ENCODE measurements at places on chromosomes 7 and 10.

- no peaks in the 10 kb centered on the region for H3K36me3 ChIP-seq
- DNase-seq, result no peak
- H3K4me3 ChIP-seq, result no peak overlapping the region
- H3K27me3 ChIP-seq, result no peaks in the 10 kb centered on the region
- H3K4me1 ChIP-seq, result no peaks in the 10 kb centered on the region
- no peak overlapping the region for H3K27ac ChIP-seq
These were observed 95.9 kb upstream of the EGR2 start for GRCh38 chr10:62912086-62912485.

DNA sequence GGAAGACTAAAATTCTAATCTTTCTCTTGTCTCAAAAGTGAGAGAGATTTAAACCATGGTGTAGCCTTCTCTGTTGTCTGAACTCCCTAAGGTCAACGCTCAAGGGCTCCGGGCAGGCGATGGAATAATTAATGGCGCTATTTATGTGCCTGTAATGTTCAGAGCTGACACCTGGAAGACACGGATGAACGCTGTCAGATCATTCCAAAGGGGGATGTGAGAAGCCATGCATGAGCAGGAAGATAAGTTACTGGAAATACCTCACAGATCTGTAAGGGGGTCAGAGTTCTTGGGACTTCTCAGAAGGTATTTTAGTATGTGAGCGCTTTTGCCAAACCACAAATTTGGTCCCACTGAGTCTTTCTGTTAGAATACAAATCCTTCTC is 73.3 kb upstream of the MTPN start:
- no peaks in the 10 kb centered on the region for H3K4me1 ChIP-seq
- H3K27ac ChIP-seq, result no peak overlapping the region
- H3K4me3 ChIP-seq, result no peak overlapping the region
- H3K27me3 ChIP-seq, result no peaks in the 10 kb centered on the region

DNA sequence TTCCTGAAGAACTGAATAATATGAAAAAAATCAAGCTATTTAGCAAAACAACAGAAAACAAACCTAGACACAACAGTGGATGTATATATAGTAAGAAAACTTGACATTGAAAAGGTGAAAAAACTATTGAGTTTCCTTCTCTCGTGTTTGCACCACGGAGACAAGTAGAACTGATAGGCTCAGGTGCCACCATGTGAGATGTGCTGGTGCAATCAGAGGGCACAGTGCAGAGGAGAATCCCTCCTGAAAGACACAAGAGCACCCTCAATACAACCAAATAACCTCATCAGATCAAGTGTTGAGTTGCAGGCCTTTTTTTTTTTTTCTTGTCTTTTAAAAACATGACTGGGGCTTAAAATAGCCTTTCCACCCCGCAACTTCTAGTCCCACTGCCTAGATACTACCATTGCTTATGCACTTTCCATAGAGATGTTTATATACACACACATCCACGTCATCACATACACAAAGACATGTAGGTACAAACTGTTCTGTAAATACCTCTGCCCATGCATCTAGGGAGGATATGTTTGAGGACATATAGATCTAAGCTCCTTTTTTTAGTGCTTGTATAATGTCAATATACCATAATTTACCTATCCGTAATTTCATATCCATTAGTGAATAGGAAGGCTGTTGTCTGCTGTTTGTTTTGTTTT is 54.1 kb downstream of the UBE2H start:
- H3K4me3 ChIP-seq, result no peak overlapping the region
- DNase-seq, result no peak
- no peaks in the 10 kb centered on the region for H3K36me3 ChIP-seq

DNA sequence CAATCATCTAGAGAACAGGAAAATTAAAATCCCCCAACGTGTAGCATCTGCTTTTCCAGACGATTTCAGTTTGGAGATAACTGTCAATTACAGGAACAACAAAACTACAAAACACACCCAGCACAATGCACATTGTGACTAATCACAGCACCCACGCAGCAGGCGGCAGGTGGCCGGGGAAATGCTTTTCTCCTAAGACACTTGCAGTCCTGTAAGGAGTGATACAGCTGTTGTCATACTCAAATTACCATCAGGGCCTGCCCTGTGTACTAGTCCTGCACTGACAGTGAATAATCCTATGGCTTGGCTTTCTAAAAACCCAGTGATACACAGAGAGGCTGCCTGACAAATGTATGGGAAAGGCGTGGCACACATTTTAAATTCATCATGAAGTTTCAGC is 37.8 kb downstream of the COBL start:
- H3K36me3 ChIP-seq, result no peaks in the 10 kb centered on the region
- H3K4me3 ChIP-seq, result no peak overlapping the region
- DNase-seq, result no peak
- no peaks in the 10 kb centered on the region for H3K27me3 ChIP-seq
- no peaks in the 10 kb centered on the region for H3K4me1 ChIP-seq
- no peak overlapping the region for H3K27ac ChIP-seq

GRCh38 chr7:22864855-22865601 is 42.4 kb upstream of the TOMM7 start:
- H3K4me3 ChIP-seq, result no peak overlapping the region
- H3K4me1 ChIP-seq, result peaks cover 15% of the 10 kb centered on the region
- H3K27me3 ChIP-seq, result no peaks in the 10 kb centered on the region
- H3K36me3 ChIP-seq, result no peaks in the 10 kb centered on the region
- DNase-seq, result no peak

- H3K27ac ChIP-seq, result no peak overlapping the region
- no peaks in the 10 kb centered on the region for H3K27me3 ChIP-seq
- H3K4me3 ChIP-seq, result no peak overlapping the region
- DNase-seq, result no peak
These were observed 40.9 kb downstream of the MTURN start for GRCh38 chr7:30175636-30176147.

DNA sequence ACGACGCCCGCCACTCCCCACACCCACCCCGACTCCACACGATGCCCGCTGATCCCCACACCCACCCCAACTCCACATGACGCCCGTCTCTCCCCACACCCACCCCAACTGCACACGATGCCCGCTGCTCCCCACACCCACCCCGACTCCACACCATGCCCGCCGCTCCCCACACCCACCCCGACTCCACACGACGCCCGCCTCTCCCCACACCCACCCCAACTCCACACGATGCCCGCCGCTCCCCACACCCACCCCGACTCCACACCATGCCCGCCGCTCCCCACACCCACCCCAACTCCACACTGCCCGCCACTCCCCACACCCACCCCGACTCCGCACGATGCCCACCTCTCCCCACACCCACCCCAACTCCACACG is 317.0 kb downstream of the DNAJB6 start:
- no peak overlapping the region for H3K4me3 ChIP-seq
- no peak overlapping the region for H3K27ac ChIP-seq
- no peak for DNase-seq
- H3K4me1 ChIP-seq, result no peaks in the 10 kb centered on the region
- no peaks in the 10 kb centered on the region for H3K27me3 ChIP-seq
- H3K36me3 ChIP-seq, result no peaks in the 10 kb centered on the region

- H3K36me3 ChIP-seq, result no peaks in the 10 kb centered on the region
- no peak overlapping the region for H3K4me3 ChIP-seq
- H3K27me3 ChIP-seq, result no peaks in the 10 kb centered on the region
These were observed 261.8 kb upstream of the RNF32 start for GRCh38 chr7:156378806-156379205.

DNA sequence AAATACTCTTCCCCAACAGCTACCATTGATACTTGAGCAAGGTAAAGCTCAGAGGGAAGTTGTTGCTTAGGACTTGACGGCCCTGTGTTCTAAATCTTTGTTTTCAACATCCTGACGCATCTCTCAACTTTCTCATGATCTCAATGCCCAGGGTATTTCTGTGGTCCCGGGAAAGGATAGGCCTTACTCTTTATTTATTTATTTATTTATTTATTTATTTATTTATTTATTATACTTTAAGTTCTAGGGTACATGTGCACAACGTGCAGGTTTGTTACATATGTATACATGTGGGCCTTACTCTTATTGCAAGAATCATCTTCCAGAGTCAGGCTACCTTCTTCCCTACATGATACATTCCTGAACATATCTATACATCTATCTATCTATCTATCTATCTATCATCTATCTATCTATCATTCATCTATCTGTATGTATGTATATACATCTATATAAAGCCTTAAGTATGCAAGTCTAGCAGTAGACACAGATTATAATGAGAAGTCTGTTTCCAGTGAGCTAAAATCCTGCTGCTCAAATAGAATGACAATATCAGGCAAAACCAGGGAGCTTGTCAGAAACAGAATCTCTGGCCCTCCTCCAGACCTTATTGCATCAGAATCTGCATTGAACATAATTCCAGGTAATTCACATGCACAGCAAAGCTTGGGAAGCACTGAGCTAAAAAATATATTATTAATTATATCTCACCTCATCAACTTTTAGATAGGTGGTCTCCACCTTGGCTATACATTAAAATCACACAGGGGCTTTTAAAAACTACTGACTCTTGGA is 12.2 kb upstream of the CPA5 start:
- H3K27ac ChIP-seq, result no peak overlapping the region
- H3K4me3 ChIP-seq, result no peak overlapping the region
- H3K27me3 ChIP-seq, result no peaks in the 10 kb centered on the region
- DNase-seq, result no peak
- no peaks in the 10 kb centered on the region for H3K4me1 ChIP-seq
- H3K36me3 ChIP-seq, result no peaks in the 10 kb centered on the region

DNA sequence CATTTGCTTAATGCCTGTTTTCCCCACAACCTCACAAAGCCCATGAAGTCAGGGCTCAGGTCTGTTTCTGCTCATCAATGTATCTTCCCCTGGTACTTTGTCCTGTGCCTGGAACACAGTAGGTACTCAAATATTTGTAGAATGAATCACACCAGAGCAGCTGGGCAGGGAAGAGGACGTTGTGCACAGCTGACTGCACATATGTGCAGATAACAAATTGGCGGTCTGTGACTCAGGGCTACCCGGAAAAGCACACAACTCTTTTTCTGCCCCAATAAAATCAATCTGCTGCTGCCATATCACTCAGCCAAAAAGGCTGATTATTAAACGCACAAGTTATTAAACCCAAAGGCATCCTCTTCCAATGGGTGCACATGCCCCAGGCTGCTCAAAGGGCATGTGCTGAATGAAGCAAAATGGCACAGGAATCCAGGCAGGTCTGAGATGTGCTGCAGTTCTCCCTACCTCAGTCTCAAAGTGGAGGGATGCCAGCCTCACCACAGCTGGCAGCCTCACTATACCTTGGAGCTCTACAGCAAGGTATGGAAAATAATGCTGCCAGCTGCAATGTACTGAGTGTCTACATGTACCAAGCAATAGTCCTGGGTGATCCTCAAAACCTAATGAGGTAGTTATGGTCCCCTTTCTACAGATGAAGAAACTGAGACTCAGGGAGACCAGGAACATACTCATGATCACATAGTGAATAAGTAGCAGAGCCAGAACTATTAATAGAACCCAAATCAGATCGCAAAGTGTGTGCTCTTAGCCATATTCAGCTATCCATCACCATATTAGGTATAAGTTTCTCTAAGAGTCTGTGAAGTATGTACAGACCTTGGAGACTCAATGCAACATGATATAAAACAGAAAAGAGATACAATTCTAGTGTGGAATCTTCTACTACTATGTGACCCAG is 43.4 kb downstream of the SORBS1 start:
- H3K36me3 ChIP-seq, result no peaks in the 10 kb centered on the region
- peaks cover 8% of the 10 kb centered on the region for H3K4me1 ChIP-seq

DNA sequence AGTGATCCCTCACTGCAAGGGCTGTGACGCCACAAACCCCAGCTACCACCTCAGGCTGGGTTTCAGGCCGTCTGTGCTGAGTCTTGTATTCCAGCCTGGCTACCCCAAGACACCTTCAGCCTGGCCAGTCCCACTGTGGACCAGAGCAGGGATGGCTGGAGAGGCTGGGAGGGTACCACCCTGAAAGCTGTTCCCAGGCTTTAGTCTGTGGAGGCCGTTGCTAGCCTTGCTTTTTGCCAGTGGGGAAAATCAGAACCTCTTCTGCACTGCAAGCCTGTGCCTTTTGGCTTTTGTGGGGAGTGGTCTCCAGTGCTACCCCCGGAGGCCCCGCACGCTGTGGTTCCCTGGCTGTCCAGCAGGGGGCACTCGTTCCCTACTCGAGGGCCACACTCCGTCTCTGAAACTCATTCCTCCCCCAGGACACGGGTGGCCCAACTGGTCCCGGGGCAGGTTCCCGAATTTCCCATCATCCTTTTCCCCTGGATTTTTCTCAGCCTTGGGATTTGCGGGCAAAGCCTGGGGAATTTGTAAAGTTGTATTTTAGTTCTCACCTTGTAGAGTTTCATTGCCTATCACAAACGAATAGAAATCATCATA is 128.4 kb upstream of the BTBD16 start:
- peaks cover 13% of the 10 kb centered on the region for H3K4me1 ChIP-seq
- H3K4me3 ChIP-seq, result no peak overlapping the region
- no peaks in the 10 kb centered on the region for H3K27me3 ChIP-seq

DNA sequence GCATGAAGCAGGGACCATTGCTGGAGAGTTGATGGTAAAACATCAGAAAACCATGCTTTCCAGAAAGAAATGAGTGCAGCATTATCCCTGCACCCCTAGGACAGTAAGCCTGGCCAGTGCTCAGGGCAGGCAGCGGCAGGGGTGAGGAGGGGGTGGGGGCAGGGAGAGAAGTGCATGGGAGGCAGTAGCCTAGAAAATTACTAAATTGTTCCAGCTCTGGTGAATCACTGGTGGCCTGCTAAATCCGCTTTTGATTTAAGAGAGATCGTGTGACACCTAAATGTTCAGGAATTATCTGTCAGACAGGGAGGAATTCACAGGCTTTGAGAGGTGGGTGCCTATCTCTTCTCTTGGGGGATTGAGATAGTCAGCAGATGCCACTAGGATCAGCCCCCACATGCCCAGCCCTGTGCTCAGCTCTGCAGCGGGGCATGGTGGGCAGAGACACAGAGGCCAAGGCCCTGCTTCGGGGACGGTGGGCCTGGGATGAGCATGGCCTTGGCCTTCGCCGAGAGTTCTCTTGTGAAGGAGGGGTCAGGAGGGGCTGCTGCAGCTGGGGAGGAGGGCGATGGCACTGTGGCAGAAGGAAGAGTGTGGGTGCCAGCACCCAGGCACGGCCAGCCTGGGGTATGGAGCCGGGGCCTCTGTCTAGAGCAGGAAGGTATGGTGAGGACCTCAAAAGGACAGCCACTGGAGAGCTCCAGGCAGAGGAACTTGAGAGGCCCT is 5.0 kb upstream of the AQP1 start:
- no peaks in the 10 kb centered on the region for H3K36me3 ChIP-seq
- no peaks in the 10 kb centered on the region for H3K4me1 ChIP-seq
- H3K27ac ChIP-seq, result no peak overlapping the region
- H3K4me3 ChIP-seq, result no peak overlapping the region
- no peak for DNase-seq
- no peaks in the 10 kb centered on the region for H3K27me3 ChIP-seq

- no peak overlapping the region for H3K4me3 ChIP-seq
- H3K4me1 ChIP-seq, result no peaks in the 10 kb centered on the region
- no peak for DNase-seq
- H3K36me3 ChIP-seq, result no peaks in the 10 kb centered on the region
- H3K27me3 ChIP-seq, result no peaks in the 10 kb centered on the region
These were observed 45.5 kb downstream of the CAV1 start for GRCh38 chr7:116570306-116570705.

All from liver (tissue), 10 donors.